ENCODE measurements at places on chromosomes 2 and 18.

DNA sequence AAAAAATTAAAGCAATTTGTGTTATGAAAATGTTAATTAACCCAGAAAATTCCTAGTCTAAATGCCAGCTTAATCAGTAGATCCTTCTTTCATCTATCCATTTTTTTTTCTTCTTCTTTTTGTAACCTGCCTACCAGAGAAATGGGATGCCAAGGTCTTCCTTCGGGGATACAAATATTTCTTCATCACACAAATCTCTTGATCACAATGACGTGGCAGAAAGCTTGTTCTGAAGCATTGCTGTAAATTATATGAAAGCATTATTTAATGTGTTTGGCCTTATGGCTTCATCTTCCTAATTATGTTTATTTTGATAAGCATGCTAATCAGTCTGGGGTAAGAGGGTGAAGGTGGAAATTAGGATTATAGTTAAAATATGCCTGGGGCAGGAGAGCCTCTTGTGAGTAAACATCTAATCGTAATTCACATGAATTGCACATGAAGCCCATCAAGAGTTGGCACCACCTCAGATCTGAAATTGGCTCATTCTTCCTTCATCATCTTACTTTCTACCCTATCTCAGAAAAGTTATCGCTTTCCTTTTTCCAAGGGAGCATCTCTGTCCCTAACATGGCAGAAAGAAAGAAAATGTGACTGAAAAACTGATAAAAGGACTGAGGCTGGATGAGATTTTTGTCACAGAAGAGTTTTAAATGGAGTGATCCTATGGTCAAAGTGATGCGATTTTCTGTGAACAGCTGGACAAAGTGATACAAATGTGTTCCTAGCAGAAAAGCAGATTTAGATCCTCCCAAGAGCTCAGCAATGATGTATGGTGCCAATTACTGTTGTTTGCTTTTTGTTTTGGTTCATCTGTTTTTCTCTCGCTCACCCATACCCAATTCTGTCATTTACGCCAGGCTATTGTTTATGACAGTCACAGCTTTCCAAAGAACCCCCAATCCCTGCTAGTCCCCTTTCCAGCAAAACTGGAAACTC lies 76.9 kb upstream of the PMAIP1 start:
- DNase-seq, result no peak

- DNase-seq, result no peak
These were observed 921 bp downstream of the RPE start for GRCh38 chr2:210003359-210003758.

DNA sequence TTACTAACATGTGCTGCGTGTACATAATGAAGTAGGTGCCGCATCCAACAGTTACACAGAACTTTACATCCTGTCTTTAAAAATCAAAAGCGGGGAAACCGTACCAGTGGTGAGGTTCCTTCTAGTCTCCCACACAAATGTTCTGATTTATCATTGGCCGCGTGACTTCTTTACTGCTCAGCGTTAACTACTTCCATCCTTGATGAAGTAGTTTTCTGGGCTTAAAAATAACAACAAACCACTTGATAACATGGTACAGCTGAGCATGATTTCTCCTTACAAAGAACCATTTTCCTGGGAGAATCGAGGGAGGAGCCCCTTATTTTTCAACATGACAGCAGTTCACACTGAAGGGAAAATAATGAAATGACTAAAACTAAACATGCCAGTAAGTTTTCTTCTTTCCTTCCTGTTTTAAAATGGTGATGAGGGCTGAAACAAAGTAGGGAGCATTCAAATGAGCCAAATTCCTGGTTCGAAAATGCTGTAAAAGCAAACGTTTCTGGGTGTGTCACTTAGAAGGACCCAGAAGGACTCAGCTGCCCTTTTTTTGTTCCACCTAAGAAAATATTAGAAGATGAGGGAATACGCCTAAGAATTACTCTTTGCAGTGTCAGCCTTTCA lies 9.9 kb downstream of the EMILIN2 start:
- no peak for DNase-seq

DNA sequence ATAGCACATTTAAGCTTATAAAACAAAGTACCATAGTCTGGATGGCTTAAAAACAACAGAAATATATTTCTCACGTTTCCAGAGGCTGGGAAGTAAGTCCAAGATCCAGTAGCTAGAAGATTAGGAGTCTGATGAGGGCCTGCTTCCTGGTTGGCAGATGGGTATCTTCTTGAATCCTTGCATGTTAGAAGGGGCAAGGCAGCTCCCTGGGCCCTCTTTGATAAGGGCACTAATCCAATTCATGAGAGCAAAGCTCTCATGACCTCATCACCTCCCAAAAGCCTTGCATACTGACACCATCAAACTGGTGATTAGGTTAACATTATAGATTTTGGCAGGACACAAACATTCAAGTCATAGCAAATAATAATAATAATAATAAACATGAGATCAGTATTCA lies 146.4 kb downstream of the CCDC102B start:
- DNase-seq, result no peak

GRCh38 chr18:40250236-40250635 lies 1704.8 kb upstream of the PIK3C3 start:
- no peak for DNase-seq

- no peak for DNase-seq
These were observed 8.5 kb upstream of the SP140L start for GRCh38 chr2:230318190-230319121.

DNA sequence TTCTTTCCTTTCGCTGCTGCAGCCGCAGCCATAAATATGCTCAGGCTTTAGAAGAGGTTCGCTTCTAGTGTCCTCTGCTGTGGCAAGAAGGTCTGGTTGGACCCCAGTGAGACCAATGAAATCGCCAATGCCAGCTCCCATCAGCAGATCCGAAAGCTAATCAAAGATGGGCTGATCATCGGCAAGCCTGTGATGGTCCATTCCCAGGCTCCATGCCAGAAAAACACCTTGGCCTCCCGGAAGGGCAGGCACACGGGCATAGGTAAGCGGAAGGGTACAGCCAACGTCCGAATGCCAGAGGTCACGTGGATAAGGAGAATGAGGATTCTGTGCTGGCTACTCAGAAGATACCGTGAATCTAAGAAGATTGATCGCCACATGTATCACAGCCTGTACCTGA lies 2.6 kb upstream of the CATIP start:
- DNase-seq, result no peak

- DNase-seq, result no peak
These were observed 113.4 kb downstream of the HDAC4 start for GRCh38 chr2:239287461-239287860.
